ENCODE measurements at places on chromosomes 11 and 22.

- no peak for DNase-seq
These were observed 403.6 kb downstream of the TBC1D22A start for GRCh38 chr22:47166033-47166404.

GRCh38 chr11:80441821-80442220 lies 1001.0 kb upstream of the TENM4 start:
- no peak for DNase-seq

DNA sequence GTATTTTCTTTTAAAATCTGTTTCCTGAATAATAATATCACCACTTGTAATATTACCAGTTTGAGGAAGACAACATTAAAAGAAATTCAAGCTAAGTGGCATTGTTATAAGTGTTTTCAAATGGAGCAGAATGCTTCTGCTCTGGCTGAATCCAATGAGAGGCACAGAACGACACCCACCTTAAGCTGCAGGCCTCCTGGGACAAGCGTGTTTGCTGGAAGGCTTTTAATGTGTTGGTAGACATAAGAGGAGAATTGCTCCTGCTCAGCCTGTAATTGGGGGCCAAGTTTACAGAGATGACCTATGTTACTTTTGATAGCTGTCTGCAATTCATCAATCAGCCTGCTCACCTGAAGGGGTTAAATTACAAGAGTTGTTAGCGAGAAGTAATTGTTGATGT lies 242.2 kb downstream of the DCDC1 start:
- no peak for DNase-seq

GRCh38 chr22:19886605-19887255 lies 32.1 kb upstream of the GNB1L start:
- no peak for DNase-seq

DNA sequence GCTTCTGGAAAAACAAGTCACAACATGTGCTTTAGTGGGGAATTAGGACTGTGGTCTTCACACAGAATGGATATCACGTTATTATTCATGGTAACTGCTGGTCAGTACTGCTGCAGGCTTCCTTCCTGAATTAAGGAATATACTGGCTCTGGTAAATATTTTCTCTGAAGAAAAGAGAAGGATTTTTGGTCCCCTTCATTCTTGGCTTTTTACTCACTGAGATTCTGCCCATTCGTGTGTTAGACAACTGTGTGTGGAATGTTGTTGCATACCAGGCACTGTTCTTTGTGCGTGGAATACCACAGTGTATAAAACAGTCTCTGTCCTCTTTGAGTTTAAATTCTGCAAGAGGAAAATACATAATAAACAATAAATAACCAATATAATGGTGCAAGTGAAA lies 80.3 kb downstream of the ALX4 start:
- no peak for DNase-seq

- DNase-seq = no peak
These were observed 77.7 kb upstream of the CCND1 start for GRCh38 chr11:69563306-69563705.

DNA sequence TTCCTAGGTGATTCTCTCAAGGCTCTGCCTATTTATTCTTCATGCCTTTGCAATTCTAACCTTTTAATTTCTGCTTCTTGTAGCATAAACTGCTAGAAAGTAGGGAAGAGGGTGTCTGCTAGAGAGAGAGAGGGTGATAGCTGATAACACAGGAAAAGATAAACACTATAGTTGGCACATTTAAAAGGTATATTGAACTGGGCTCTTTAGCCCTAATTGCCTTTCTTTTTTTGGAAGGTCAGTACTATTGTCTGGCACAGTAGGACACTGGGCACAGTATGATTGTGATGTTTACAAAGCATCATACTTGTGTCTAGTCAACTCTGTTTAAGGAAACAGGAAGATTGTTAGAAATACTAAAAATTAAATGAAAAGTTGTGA lies 33.3 kb downstream of the TEAD1 start:
- DNase-seq = no peak

DNA sequence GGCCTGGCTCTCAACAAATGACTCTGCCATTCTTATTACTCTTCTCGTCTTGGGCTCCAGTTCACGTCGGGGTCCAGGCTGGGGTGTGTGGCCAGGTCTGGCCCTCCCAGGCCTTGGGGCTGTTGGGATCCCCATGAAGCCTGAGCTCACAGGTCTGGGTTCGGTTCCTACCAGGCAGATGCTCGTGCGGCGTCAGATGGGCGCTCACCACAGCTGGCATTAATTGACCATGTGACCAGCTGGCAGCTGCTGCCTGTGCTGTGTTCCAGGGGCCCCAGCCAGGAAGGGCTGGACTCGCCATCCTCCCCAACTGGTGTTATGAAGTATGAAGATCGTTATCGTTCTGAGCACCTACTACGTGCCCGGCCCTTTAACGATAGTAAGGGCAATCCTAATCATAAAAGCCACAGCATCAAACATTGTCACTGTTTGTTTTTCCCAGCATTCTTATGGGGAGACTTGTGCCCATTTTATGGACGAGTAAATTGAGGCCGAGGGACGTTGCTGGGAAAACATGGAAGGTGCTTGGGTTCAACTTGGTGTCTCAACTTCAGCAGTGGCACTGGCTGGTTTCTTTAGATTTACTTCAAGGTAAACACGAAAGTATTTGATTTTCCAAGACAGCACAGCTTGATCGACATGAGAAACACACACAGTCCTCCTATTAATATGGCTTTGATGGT lies 26.8 kb upstream of the CACNG2 start:
- DNase-seq = no peak

GRCh38 chr11:35046681-35047080 lies 92.3 kb upstream of the CD44 start:
- no peak for DNase-seq
